Muscle of leg (tissue), 16 donors: ENCODE measurements at places on chromosomes 1 and 21. TPM values are rescaled to one million over a fixed set of nuclear protein-coding genes. Genes with fewer than 3 reads are reported as not detected.

HPCAL4 gene
- 1.1 TPM for polyA plus RNA-seq

TMIGD3 gene
- 0.69 TPM for polyA plus RNA-seq

- peak; percentile 82 for DNase-seq
These were observed 432.9 kb downstream of the PLPP3 start for GRCh38 chr1:56146449-56146848.

- DNase-seq = no peak
These were observed 7.4 kb downstream of the MED8 start for GRCh38 chr1:43382027-43382779.

DNA sequence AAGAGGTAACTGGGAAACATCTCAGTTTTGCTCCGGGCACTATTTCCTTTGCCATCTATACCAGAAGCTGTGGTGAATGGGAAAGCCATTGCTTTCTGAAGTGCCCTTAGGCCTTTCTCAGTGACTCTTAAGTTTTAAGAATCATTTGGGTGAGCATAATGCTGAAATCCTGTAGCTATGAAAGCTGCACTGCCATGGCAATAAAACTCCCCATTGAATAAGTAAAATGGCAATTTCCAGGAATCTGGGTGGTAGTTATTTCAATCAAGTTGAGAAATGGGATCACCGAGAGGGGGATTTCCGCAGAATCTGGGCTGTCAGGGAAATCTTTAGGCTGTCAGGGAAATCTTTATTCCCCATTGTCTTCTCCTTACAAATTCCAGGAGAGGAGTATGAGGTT, 26.8 kb upstream of the MACF1 start:
- DNase-seq = no peak

GRCh38 chr21:38167345-38167744, 89.4 kb upstream of the KCNJ15 start:
- no peak for DNase-seq
